ENCODE measurements at places on chromosomes 13 and 19.

DNA sequence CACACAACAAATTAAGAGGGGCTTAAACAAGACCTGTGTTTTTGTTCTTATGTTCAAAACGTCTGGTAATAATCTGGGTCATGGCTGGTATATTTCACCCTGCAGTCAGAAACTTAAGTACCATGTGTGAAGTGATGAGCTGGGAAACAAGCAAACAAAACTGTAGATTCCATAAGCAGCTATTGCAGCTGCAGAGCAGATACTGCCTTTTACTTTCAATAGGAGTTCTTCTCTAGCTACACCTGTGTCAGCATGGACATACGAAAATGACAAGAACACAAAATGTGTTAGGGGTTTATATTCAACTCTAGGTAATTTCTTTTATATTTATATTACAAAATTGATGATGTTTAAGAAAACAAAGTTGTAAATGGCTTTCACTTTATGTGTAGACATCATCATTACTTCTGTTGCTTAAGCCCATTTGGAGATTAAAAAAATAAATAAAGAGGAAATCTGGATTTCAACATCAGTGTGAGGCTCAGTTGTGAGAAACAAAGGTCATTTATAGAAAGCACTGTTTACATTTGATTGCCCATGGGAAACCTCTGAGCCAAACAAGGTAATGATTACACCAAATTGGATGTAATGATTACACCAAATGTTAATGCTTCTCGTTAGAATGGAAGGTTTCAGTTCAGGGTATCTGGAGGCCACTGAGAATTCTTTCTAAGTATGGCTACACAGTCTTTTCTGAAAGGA lies 451.0 kb upstream of the SLC10A2 start:
- no peak for DNase-seq

- DNase-seq: no peak
These were observed 26.6 kb downstream of the DOCK9 start for GRCh38 chr13:98951266-98951665.

DNA sequence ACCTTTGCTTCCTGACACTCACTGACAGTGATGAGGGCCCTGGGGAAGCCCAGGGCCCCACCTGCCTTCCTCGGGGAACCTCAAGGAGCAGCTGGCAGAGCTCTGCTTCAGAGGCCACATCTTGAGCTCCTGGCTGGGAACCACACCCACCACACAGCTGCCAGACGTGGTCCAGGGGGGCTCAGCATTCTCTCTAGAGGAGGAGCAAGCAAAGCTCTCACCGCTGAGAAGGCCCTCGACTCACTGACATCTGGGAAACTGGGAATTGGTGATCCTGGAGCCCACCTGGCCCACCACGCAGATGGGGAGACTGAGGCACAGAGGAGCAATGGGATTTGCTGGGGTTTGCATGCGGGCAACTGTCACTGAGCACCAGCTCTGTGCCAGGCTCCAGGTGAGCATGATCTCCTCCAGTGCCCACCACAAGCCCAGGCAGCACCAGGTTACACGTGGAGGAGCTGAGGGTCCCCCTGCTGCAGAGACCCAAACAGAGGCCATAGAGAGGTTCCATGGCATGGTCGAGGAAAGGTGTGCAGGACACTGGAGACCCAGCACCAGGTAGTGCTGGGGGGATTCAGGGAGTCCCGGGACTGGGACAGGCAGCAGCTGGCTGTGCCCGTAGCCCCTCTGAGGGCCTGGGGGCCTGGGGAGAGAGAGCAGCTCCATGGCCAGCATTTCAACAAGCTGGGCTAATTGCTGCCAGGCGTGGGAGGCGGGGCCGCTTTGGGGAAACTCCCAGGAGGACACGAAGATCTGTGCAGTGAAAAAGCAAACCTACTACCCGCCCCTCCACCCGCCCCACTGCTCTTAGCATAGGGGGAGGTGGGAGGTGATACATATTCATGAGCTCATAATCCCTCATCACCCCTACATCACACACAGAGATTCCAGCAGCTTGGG lies 33.4 kb downstream of the PEPD start:
- DNase-seq: no peak

DNA sequence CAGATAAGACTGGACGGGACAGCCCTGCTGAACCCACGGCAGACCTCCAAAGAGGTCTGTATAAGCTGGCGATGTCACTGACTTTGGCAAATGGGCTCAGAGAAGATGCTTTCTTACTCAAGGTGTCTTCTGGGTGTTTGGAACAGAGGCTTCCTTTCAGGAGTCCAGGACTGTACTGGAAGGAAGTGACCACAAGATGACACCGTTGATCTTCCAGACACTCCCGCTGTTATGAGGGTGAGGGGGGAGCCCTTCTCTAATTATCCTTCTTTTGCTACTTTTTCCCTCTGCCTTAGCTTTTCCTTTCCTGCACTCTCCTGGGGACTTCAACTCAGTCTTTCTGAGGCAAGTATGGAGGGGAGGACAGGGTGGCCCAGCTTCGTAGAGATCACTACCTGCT lies 65.2 kb upstream of the ZNF599 start:
- no peak for DNase-seq

GRCh38 chr19:51702103-51702824 lies 9.1 kb downstream of the SPACA6 start:
- peak; percentile 39 for DNase-seq

GRCh38 chr19:40441719-40442253 lies 2.3 kb downstream of the SERTAD3 start:
- no peak for DNase-seq

- no peak for DNase-seq
These were observed 194.3 kb downstream of the TEX29 start for GRCh38 chr13:111514610-111515306.

GRCh38 chr13:51804295-51805172 lies 571 bp upstream of the DHRS12 start:
- peak; percentile 31 for DNase-seq

DNA sequence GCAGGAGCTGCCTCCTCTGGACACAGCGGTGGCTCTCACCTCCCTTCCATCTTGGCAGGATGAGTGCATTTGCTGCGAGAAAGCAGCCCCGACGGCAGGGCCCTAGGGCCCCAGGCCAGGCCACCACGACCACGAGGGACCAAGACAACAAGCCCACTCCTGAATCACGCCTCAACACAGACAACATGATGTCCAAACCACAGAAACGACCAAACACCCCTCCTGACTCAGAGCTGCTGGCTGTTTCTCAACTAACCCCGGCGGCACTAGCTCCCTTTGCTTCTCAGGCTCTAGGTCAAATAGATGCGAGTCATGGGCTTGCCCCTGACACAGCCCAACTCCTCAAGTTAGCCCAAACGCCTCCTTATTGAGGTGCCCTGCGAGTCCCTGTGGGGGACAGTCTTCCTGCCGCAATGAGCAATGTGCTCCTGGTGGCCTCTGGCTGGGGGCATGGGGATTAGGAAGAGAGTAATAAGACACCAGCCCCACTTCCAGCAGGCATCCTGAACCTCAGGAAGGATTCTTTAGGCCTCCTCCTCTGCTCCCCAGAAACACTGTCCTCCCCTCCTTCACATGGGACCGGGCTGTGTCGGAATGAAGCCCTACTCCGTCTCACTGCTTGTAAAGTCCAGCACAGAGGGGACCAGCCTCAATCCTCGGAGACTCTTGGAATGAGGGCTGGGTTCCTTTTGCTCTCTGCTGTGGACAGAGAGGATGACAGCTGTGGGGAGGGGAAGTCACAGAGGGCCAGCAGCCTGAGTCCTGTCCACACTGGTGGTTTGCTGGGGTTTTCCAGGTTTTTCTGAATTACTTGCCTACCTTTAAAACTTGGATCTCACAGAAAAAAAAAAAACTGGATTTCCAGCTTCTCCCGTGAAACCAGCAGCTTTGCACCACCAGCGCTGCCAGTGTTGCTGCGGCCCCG lies 6.9 kb upstream of the ATF5 start:
- DNase-seq: no peak

- DNase-seq: no peak
These were observed 161.1 kb downstream of the LMO7 start for GRCh38 chr13:75797239-75797638.

GRCh38 chr13:26503826-26504594 lies 53.5 kb upstream of the WASF3 start:
- no peak for DNase-seq

- DNase-seq: no peak
These were observed 233.9 kb downstream of the ABCC4 start for GRCh38 chr13:95067303-95067702.

- DNase-seq: no peak
These were observed 29.7 kb downstream of the USPL1 start for GRCh38 chr13:30647420-30647819.

DNA sequence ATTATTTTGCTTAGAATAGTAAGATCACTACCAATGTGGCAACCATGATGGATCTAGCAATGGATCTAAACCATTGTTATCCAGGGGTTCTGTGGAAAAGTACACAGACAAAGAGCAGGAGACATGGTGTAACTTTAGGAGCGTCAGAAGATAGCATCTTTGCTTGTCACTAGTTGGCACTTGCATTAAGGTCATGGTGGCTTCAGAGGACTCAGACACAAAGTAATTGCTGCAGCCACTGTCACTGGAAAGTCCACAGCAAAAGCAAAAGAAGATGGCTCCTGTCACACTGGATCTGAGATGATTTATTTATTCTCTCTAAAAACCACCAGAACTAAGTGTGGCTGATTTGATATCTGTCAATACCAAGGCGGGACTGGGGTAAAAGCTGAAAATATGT lies 93.3 kb upstream of the PCDH20 start:
- no peak for DNase-seq

- no peak for DNase-seq
These were observed 7.0 kb downstream of the SLC25A30 start for GRCh38 chr13:45411221-45411620.

Data from T-helper 9 cell (primary cell).